ENCODE measurements at places on chromosomes 6 and 20. TPM values are rescaled to one million over a fixed set of nuclear protein-coding genes. Genes with fewer than 3 reads are reported as not detected.

GTSF1L gene
- not detected for total RNA-seq

RAET1E gene
- not detected for total RNA-seq

STMND1 gene
- total RNA-seq = not detected

LAMA2 gene
- total RNA-seq = 0.02 TPM

FRMD1 gene
- 0.07 TPM for total RNA-seq

NNAT gene
- total RNA-seq = not detected

CPNE5 gene
- not detected for total RNA-seq

SUMO4 gene
- 1.7 TPM for total RNA-seq
